ENCODE measurements at places on chromosomes 2 and 18. TPM values are rescaled to one million over a fixed set of nuclear protein-coding genes. Genes with fewer than 3 reads are reported as not detected.
A peak's percentile ranks its signal among the peaks of the same experiment; 100 is the strongest.

- peak; percentile 45 for DNase-seq
Observed at GRCh38 chr2:158359846-158360245, 96.7 kb downstream of the CCDC148 start.

DNA sequence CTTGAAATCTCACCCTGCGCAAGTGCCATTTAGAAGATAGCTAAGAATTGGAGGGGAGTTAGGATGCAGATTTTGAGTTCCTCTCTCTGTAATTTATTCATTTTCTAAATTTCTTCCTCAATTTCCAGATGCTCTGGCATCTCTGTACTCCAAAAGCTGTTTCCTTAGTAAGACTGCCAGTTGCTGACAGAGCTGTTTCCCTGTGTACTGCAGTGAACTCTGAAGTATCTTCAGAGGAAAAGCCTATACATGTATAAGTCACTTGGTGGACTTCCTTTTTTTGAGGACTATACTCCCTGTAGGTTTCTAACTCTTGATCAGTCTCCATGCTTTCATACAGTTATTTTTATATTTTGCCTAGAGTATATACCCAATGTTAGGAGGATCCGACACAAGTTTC, 1.5 kb upstream of the RESP18 start:
- no peak for DNase-seq

- DNase-seq, result no peak
Observed at GRCh38 chr2:191061381-191061980, 47.5 kb upstream of the STAT1 start.

DNA sequence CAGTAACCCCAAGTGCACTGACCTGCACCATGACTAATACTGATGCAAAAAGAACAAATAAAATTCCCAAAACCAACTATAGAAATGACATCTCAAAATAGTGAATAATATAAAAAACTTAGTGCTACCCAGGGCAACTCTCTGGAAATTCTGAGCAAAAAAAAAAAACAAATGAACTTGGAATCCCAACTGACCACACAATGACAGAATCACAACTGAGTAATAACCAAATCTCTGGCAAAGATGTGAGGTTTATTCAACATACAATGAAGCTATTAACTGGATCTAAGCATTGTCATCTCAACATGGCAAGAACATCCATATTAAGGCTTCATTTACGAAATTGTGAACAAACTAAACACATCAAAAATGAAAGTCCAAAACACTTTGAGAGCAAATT, 22.7 kb downstream of the EXOC6B start:
- DNase-seq, result no peak

DNA sequence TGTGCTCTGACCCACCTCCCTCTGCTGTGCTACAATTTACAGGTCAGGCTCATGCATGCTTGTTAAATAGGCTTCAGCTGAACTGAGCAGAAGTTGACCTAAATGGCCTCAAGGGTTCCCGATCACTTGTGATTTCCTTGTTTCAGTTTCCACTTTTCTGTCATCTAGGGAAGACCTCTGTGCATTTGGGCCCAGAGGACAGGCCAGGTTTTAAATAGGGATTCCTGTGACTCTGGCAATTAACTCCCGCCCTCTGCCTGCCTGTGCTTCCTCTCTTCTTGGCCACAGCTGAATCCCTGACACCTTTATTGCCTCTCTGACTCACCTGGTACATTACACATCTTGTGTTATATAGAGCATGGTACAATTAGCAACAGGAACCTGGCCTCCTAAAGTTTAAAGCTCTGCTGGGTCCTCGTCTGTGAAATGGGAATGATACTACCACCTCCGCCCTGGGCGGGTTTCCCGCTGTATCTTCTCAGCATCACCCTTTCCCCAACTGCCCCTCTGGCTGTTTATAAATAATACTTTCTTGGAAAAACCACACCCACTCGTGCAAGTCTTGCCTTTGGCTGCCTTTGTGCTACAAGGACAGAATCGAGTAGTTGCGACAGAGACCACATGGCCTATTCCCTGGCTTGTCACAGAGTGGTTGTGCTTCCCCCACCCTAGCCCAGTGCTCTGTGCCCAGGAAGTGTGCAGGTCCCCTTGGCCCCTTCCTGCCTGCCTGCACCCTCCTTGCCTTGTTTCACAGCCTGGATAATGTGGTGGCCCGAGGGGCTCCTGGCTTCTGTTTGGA, 7.9 kb downstream of the CABLES1 start:
- no peak for DNase-seq

DNA sequence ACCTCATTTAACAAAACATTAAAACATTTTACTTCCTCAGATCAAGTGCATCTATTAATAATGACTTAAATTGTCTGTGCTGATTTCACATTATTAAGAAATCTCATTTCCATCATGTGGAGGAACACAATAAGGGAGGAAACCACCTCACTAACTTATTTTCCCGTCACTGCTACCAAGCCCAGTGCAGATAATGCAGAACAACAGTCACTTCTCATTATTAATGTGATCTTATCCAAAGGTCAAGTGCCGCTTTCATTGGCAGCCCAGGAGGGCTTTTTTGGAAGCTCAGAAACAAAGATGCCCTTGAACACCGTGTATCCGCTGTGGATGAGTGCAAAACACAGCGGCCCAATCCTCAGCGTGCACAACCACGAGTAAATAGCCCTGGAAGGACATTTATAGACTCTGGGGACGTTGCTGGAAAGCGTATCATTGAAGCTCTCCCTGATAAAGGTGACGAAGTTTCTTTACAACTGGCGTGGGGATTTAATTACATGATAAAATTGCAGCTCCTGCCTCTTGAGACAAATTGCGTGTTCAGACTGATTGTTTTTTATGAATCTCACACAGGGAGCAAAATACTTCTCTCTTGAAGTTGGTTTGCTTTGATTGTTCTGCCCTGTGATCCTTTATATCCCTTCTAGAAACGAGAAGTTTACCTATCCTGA, 13.2 kb downstream of the ASB18 start:
- DNase-seq, result no peak

DNA sequence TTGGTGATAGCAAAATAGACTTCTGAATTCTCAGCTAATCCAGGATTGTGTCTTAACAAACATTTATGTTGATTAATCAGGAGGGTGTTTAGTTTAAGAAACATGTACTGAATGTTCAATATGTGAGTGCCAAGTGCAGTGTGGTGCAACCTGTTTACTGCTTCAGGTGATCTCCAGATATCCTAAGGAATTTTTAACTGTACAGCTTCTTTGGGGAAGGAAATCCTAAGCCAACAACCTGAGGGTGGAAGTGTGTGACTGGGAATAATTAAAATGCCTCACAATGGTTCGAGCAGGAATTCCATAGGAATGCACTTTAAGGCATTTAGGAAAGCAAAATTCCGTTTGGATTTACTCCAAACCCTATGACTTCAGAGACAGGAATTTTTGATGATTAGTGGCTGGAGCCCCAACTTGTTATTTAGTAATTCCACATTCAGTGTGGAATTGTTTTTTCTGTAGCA, 16.4 kb downstream of the CRIM1 start:
- peak; percentile 80 for DNase-seq

The EVX2 gene
- 0.03 TPM for total RNA-seq

- DNase-seq, result no peak
Observed at GRCh38 chr2:160984426-160985077, 175.7 kb upstream of the TANK start.

GRCh38 chr2:108377815-108378630, at the start of gene SULT1C4:
SULT1C4 (plus strand) TSS chr2:108377954; CDS start chr2:108378338, 384 bp downstream.
- peak; percentile 40 for DNase-seq

GRCh38 chr2:109185821-109186570, 57.0 kb downstream of the SH3RF3 start:
- DNase-seq, result no peak

DNA sequence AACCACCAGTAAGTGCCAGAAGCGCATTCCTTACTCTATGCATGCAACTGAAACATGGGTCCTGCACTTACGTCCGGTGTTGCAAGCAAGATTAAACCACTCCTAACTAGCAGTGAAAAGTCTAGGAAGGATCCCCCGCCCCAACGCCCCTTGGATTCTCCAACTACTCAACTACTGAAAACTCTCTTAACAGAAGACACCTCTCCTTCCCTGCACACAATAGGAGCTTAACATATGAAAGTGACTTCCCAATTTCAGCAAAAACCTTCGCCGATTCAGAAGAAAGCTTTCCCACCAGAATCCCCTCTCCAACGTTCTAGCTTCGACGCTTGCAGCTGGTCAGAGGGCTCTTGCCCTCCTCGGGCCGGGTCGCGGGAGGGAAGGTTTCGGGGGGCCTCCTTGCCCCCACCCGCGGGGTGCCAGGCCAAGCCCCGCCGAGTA, 578 bp downstream of the IWS1 start:
- DNase-seq, result peak; percentile 57

GRCh38 chr18:23330423-23330822, 122.7 kb upstream of the RIOK3 start:
- DNase-seq, result no peak

The CRYGC gene
- not detected for total RNA-seq

The ATOH8 gene
- total RNA-seq, result 0.62 TPM

- DNase-seq, result no peak
Observed at GRCh38 chr2:21382701-21383520, 259.1 kb downstream of the TDRD15 start.

The TTLL4 gene
- total RNA-seq, result 86.9 TPM

DNA sequence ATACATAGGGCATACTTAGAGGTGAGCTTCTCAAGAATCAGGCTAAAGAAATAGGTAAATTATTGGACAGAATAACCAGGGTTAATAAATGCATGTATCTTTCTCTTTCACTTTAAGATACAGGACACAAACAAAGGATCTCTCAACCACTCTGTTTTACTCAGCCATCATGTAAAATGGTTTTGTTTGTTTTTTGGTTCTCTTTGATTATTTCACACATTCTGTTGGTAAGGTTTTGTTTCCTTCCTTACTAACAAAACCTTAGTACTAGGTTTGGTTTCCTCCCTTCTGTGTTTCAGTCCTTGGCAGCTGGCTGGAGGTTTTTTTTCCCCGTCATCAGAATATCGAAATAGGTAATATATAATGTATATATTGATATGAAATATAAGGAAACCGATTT, 1506.8 kb upstream of the TMEFF2 start:
- no peak for DNase-seq

DNA sequence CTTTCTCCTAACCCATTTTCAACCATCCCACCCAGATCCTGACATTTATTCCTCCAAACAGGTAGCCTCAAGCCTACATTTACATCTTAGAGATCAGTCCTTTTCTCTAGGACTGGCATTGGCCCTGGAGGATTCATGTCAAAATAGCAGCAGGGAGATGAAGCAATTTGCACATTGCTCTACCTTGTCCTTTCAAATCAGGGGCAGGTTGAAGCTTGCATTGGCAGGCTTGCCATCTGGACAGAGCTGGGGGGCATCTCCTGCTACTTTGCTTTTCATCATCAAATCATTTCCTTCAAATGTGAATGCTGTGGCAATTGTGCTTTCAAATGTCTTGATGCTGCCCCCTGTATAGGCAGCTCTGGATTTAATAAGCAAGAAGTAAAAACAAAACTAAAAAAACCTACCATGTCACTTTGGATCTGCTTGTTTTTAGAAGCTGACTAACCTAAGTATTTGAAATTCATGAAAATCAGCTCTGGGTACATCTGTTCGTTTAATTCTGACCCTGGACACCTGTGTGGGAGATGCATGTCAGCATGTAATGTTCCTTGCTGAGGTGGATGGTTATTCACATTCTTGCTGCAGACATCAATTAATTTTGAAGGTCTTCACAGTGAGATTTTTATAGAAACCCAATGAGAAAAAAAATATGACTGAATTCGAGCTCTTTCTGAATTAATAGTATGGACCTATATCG, 47.9 kb downstream of the KIF5C start:
- DNase-seq, result no peak

- no peak for DNase-seq
Observed at GRCh38 chr2:130766711-130767407, 11.5 kb downstream of the AMER3 start.

The TSPYL6 gene
- not detected for total RNA-seq

- DNase-seq, result no peak
Observed at GRCh38 chr2:174560737-174561136, 36.9 kb downstream of the WIPF1 start.

The POTEI gene
- total RNA-seq, result 0.56 TPM

DNA sequence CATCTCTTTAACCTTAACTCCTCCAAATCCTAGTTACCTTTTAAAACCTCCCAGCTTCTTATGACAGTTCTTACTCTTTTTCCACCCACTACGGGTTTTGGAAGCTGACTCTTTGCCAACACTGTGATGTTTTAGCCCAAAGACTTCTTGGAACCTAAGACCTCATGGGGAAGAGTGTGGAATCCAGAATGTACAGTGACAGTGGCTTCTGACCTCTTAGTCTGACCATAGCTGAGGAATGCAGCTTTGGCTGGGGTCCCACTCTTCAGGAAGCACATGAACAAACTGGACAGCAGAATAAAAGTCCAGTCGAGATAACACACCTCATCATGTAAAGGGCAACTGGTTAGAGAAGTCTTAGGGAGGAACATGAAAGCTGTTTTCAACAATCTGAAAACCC, 161.1 kb upstream of the PKDCC start:
- no peak for DNase-seq

GRCh38 chr2:23595601-23596251, 210.7 kb downstream of the KLHL29 start:
- DNase-seq, result no peak

- no peak for DNase-seq
Observed at GRCh38 chr2:19702267-19702666, 199.5 kb downstream of the TTC32 start.

- DNase-seq, result no peak
Observed at GRCh38 chr2:172473167-172473566, 45.8 kb downstream of the ITGA6 start.

DNA sequence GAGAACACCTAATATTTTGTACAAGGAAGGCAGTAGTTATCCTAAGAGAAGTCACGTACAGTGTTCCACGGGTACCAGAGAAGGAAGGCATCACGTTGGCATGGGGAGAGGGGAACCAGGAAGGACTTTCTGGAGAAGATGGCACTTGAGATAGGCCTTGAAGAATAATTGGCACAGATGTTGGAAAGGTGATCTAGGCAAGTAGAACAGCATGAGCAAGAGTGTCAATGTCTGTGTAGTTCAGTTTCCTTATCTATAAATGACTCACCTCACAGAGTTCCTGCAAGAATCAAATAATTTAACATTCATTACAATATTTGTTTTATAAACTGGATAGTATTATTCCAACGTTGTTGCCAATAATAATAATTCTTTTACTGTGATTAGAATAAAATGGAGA, 48.3 kb upstream of the BZW1 start:
- no peak for DNase-seq

DNA sequence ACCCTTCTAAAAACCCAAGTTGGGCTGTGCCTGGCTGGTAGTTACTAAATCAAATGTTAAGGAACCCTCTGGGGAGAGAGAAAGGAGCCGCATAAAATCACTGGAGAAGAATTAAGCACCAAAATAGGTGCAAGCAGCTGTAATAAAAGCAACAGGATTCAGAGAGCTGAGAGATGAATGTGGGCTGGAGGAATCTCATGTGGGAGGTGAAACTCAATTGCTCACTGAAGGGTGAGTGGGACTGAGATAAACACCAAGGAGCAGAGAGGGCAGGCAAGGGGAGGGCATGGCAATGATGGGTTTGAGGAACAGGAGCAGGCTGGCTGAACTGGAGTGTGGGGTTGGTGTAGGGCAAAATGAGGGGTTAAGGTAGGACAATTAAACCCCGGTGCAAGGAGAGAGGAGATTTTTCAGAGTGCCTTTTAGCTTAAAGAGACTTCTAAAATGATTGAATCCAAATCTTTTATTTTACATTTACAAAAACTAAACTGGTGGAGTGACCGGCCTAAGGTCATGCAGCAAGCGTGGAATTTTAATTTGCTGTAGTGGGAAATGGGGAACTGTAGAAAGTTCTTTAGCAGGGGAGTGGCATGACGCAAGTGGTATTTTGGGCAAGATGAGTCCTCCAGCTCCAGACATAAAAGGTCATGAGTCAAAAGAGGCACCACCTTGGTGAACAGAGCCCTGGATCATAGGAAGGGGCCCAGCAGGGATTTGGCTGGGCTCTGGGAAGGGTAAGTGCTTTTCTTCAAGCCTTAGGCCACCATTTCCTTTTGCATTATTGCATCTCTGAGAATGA, 10.5 kb downstream of the PLB1 start:
- DNase-seq, result no peak
